ENCODE measurements at places on chromosomes 12 and 14.
A peak's percentile ranks its signal among the peaks of the same experiment; 100 is the strongest.

DNA sequence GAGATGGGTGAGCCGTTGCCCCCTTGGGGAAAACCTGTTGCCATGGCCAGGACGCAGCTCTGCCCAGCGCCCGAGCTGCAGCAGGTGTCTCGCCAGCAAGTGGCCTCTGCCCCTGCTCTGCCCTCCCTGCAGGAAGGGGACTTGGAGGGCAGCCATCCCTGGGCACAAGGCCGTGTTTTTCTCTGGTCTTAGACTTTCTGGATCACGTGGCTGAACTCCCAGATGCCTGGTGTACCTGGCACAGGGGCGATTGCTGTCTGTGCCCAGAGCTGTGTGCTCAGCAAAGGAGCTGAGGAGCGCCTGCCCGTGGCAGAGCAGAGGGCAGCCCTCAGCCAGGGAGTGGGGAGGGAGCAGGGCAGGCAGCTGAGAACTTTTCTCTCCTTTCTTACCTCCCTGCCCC, 38.0 kb downstream of the TMEM63C start:
- DNase-seq = no peak

DNA sequence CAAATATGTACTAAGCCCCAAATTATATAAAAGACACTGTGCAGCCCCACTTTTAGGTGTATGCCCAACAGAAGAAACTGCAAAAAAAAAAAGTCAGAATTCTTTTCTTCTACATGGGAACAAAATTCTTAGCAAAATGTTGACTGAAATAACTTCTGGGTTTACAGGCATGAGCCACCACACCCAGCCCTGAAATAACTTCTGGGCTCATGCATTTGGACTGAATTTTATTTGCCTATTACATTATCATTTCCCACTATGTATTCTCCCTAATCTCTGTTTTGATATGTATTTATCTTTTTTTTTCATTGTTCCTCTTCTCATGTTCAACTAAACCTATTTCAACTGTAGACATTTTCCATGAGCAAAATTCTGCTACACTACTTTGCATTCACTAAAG, 169.2 kb downstream of the GRIN2B start:
- DNase-seq = no peak

DNA sequence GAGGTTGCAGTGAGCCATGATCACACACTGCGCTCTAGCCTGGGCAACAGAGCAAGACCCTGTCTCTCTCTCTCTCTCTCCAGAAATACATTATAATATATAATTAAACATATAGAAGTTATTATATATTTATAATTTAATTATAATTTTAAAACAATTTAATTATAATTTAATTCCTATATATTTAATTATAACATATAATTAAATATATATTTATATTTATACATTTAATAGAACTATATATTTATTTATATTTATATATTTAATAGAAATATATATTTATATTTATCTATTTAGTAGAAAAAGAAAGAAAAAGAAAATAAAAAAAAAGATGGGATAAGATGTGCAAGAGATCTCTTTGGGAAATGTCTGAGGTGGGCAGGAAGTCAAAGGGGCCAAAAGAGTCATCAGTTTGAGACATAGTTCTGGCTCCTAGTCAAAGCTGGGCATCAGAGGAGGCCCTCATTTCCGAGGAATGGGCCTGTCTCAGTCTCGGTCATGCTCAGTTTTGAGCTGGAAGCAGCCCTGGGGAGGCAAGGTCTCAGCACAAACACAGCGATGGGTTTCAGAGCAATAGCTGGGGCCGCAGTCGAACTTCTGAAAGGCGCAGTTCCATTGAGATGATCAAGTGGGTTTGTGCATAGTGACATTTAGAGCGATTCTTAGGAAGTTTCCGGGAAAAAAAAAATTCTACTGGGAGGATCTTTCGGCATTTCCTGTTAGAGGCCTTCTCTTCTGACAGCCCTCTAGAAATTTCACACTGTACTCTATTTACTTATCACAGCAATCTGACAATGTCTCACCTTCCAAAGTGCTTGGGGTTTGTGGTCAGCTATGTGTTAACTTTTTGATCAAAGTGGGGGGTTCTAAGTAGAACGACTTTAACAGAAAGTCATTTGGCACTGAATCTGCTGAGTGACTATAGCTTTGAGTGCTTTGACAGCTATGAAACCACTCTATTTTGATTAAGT, 58.7 kb upstream of the GZMB start:
- no peak for DNase-seq

DNA sequence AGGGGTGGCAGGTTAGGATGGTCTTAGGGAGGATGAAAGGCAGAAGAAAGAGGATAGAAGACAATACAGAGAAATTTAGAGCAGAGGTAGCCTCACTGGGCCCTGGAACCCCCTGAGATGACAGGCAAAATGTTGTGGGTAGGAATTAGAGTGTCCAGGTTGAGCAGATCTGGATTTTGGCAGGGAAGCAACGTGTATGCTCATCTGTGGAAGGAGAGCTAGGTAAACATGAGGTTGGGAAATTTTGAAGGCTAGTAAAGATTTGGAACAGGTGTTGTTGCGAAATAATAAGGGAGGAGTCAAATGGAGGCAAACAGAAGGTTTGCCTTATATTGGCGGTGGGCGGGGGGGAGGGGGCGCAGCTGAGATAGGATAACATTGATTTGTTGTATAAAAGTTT, 5.3 kb downstream of the HSD17B6 start:
- no peak for DNase-seq

DNA sequence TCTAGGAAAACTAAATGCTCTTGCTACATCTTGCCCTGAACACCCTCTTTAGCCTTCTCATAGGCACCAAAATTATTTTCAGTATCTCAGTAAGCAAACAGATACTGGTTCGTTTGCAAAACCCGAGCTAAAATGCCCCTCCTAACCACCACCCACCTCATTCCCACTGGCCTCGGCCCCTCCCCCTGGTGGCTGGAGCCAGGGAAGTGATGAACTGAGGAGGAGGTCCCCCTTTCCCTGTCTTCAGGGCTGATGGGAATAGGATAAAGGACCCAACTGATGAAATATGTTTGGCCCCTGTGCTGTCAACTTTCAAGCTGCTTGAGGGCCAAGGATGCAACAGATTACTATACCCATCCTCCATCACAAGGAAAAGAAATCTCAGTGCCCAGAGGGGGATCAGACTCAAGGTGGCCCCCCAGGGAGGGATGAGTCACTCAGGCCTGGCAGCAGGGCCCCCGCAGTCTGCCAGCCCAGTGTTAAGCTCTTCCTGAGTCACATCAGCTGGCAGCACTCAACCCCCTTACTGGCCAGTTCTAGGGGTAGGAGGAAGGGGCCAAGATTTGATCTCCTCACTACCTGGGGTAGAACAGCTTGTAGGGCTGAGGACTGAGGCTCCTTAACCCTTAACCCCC, 1.7 kb downstream of the ANKRD52 start:
- DNase-seq = no peak

DNA sequence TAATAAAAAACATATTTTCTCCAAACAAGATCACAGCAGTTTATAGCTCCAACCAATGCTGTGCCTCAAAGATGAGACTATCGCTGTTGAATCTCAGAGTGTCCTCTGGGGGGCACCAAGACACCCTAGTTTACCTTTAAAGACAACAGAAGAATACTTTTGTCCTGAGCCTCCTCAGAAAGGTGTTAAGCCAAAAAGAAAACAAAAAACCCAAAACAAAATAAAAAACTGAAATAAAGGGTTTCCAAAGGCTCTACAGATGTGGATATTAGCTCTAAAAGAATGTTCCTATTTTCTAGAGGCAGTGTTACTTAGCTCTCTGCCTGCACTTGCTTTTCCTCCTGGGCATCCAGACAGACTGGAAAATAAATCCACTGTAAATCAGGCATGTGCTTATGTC, 86.9 kb upstream of the TTC7B start:
- DNase-seq = peak; percentile 72

DNA sequence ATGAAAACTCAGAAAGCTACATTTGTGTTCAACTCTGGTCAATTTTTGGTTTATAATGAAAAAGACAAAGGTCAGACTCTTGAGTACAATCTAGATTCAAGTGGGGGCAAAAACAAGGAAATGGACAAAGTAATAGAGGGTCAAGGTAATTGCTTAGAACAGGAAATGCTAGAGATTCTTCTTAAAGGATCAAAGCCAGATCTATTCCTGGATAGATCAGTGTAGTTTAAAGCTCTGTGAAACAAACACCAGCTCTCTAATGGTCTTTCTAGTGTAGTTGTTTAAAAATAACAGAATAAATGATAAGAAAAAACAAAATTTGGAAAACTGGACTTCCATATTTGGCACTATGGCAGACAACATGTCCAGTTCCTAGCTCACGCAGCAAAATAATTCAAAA, 70.7 kb upstream of the SLC8A3 start:
- DNase-seq = no peak

GRCh38 chr12:127811988-127812387, 455.0 kb upstream of the TMEM132C start:
- no peak for DNase-seq

- peak; percentile 63 for DNase-seq
These were observed 50.3 kb downstream of the CCNK start for GRCh38 chr14:99531251-99532096.

All from NCI-H2081 (cell line).